ENCODE measurements at places on chromosomes 7 and 10.

DNA sequence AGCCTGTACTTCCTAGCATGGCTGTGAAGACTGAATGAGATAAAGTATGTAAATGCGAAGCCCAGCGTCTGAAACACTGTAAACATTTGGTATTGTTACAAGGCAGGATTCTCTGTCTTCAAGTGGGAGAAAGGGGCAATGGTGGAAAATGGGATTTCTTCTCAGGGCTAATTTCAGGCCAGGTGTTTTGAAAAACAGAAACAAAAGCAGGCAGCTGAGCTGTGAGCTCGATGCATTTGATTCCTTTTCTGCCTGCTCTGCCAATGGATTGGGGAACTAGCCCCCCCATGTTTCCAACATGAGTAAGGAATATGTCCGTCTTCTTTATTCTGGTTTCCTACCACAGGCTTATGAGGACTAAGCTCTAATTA is 732.1 kb upstream of the AUTS2 start:
- no peak for DNase-seq

DNA sequence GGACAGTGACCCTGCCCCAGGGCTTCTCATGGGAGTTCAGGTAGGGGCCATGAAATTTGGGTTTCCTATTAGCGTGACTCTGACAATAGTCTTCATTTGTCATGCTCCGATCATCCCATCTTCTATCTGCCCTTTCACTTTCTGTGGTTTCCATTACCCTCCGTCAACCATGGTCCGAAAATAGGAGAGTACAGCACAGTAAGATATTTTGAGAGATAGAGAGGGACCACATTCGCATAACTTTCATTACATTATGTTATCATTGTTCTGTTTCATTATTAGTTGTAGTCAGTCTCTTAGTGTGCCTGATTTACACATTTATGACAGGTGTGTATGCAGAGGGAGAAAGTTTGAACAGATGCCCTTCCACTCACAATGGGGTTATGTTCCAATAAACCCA is 649.2 kb downstream of the SDK1 start:
- no peak for DNase-seq

DNA sequence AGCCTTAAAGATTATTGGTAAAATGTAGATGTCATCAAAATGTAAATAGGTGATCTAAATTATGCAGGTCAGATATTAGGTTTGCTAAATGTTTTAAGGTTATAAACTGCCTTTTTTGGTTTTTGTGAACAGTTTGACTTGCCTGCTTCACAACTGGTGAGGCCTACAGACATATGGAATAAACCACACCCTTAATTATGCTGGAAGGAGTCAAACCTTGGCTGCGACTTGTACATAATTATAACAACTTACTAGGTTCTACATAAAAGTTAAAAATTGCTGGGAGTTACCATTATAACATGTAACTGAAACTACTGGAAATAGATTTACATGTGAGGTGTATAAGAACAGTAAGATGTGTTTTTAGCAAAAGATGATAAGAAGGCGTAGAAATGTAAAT is 31.5 kb upstream of the OPTN start:
- no peak for DNase-seq

DNA sequence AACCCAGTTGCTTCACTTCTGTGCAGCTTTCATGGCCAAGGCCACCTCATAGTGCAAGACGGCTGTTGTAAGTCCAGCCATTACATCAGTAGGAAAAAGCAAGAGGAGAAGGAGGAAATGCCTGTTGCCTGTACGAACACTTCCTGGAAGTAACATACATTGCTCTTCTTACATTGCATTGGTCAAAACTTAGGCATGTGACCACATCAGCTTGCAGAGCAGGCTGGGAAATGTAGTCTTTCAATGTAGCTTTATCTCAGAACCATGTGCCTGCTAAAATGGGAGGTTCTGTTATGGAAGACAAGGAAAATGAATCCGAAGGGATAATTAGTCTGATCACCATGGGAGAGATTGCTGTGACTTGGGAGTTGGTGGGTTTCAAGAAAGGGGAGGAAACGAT is 4.3 kb downstream of the SLC29A3 start:
- DNase-seq: peak; percentile 55

- DNase-seq: no peak
Measured at GRCh38 chr10:9068003-9068402, 1013.5 kb downstream of the GATA3 start.

DNA sequence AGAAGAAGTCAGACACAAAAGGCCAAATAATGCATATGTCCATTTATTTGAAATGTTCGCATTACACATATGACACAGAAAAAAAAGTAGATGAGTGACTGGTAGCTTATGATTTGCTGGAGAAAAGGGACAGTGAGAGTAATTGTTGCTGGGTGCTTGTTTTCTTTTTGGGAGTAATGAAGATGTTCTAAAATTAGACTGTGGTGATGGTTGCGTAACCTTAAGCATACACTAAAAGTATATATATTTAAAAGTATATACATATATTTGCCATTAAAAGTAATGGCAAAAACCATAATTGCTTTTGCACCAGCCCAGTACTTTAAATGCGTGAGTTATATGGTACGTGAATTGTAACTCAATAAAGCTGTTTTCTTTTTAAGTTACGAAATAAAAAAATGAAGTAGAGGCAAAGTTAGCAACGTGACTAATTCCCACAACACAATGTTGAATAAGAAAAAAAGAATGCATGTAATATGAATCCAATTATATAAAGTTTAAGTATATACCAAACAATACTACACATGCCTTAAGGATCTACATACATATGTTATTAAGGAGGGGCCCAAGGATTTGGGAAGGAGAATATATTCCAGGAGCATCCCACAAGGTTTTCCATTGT is 360.4 kb upstream of the CELF2 start:
- DNase-seq: no peak

DNA sequence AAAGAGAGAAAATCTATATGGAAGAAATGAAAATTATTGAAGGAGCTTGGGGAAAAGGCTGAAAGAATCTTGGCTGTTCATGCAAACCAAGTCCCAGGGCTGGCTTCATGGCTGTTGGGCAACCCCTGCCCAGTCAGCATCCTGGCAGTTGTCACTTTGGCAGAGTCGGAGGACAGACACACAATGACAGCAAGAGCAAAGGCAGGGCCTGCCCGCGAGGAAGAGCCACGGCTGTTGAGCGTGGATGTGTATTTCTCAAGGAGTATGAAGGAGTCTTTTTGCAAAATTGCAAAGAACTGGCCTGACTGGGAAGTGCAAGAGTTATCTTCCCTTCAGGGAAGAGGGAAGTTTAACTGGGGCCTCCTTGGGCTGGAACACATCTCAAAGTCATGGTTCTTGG is 11.7 kb downstream of the PTPRE start:
- DNase-seq: no peak

GRCh38 chr10:4061441-4061951 is 276.5 kb upstream of the KLF6 start:
- DNase-seq: peak; percentile 36

DNA sequence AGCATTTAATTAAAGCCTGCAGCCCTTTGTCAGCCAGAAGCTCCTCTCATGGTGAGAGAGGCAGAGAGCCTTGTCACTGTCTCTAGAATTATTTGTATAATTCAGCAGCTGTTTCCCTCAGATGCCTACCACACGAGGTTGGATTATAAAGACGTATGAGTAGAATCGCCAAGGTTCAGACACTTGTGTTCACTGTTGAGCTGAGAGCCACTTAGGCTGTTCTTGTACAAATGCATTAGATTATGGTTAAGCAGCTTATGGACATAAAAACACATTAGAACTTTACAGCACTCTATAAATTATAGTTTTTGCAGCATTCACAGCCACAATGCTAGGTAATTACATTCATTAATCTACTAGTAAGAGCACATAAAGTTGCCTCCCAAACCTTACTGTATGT is 282.6 kb downstream of the AUTS2 start:
- DNase-seq: no peak

DNA sequence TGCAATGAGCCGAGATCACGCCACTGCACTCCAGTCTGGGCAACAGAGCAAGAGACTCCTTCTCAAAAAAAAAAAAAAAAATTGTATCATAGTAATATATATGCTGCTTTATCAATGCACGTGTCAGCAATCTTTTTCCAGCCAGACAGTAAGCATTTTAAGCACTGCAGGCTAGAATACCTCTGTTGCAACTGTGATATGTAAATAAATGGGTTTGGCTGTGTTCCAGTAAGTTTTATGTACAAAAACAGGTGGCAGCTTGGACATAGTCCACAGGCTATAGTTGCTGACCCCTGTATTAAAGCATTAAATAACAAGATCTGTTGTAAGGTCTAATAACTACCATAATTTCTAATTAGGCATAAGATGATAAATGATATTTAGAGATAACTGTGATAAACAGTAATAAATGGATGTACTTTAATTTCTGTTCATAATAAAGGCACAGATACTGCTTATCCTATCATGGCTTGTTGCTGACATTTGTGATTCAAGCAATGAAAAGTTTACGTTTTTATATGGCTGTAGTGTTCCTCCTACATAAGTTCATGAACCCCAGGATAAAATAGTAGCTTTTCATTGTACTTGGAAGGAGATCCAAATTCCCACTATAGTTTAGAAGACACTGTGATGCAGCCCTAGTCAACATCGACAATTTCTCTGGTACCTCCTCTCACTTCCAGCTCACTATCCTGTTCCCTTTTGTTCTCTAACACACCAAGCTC is 161.4 kb downstream of the ELMO1 start:
- DNase-seq: peak; percentile 1

DNA sequence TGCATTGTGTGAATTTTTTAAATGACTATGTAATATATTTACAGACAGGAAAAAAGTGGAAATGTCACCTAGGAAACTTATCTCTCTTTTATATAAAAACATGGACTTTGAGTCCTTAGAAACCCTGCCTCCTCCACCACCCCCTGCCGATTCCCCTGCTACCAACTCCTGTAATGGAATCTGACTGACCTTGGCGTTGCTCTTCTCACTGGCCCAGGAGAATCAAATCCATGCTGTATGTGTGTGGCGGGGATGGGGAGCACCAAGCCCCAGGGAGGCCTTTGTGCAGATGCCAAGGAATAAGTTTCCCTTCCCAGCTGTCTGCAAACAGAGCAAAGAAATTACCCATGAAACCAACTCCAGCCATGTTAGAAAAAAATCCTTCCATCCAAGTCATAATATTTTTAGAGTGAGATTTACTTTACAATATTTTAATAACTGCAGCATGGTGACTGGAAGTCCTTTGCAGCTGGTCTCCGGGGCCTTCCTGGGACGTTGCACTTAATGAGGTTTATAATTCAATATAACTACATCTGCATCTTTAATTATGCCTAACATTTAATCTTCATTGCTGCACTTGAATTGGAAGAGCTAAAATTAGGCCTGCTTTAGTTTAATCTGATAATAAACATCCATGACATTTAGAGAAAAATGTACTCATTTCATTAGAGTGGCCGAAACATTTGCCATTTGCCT is 111.4 kb upstream of the CACUL1 start:
- peak; percentile 33 for DNase-seq

DNA sequence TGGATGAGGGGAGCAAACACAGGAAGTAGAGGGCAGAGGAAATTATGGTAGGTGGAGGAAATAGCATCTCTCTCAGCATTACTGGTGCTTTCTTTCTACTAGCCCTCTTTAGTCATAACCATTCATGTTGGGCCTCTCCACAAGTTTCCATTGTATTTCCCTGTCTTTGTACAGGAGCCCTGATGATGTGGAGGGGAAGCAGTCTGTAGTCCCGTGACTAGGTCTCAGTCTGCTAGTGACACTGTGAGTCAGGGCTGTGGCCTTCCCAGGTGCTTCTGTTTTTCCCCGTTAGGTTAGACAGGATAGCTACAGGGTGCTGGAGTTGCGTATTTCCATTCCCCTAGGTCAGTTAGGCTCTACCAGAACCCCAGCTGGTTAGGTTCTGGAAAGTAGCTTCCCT is 82.9 kb upstream of the NAMPT start:
- DNase-seq: no peak

- DNase-seq: peak; percentile 87
Measured at GRCh38 chr10:91590904-91591796, 41.7 kb downstream of the PPP1R3C start.

DNA sequence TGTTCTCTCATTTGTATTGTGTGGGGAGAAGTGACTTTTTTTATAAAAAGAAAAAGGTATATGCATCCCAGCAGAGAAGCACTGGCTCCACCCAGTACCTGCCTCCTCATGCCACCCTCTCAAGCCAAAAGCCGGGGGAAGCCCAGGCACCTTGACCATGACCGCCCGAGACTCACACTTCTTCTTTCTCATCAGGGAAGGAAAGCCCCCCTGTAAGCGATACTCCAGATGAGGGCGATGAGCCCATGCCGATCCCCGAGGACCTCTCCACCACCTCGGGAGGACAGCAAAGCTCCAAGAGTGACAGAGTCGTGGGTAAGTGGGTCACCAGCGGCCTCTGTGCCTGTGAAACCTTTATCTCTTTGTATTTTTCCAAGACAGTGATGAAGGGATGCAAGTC is 22.9 kb downstream of the IKZF1 start:
- DNase-seq: no peak

- DNase-seq: peak; percentile 49
Measured at GRCh38 chr7:15839416-15840100, 153.1 kb upstream of the MEOX2 start.

GRCh38 chr7:150421831-150422230 is 28.6 kb upstream of the GIMAP8 start:
- DNase-seq: no peak
